ENCODE measurements at places on chromosomes 5 and 9.

- no peak for DNase-seq
These were observed at the start of gene PCDHA5 for GRCh38 chr5:140821375-140822280. TSS of gene PCDHA5 (plus strand) at chr5:140821613.

DNA sequence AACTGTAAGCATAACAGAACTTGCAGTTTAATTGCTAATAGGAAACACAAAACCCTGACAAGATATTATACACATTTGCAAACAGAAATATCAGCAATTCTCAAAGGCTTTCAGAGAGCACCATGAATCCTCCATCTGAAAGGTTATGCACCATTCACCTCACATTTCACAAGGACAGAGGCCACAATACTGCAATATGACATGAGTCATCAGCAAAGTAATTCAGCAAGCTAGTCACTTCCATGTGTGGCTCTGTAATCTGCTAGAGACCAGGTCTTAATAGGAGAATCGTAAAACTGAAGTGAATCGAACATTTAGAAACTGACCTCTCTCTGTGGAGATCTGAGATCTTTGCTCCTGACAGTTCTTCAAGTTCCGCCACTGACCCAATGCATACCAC lies 28.3 kb downstream of the IARS1 start:
- DNase-seq: no peak

DNA sequence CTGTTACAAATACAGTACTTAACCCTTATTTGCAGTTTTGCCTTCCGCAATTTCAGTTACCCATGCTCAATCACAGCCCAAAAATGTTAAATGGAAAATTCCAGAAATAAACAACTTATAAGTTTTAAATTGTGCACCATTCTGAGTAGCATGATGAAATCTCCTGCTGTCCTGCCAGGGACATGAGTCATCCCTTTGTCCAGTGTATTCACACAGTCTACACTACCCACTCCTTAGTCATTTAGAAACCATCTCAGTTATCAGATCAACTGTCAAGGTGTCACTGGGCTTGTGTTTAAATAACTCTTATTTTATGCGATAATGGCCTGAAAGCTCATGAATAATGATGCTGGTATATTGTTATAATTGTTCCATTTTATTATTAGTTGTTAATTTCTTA lies 95.8 kb downstream of the PLCXD3 start:
- DNase-seq: peak; percentile 83

GRCh38 chr9:73133022-73133651 lies 18.5 kb upstream of the ANXA1 start:
- DNase-seq: no peak

DNA sequence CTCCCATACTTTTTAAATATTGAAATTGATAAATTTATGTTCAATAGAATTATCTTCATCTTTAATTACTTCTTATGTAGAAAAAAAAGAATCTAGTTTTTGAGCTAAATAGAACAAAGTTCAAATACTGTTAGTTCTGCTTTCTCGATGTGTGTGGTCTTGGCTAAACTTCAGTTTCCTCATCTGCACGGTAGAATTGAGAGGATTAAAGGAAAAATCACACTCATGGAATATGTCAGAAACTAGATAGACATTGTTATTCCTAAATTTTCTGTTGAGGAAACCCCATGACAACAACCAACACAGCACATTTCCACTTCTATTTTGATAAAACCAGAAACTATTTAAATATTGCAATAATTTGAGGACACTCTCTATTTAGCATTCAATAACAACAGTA lies 100.3 kb downstream of the MUSK start:
- no peak for DNase-seq

GRCh38 chr5:16461026-16461425 lies 4.6 kb downstream of the ZNF622 start:
- no peak for DNase-seq

- peak; percentile 20 for DNase-seq
These were observed 180.8 kb downstream of the GOLPH3 start for GRCh38 chr5:31993165-31993961.

- no peak for DNase-seq
These were observed 358.0 kb downstream of the ENC1 start for GRCh38 chr5:74282490-74282889.

GRCh38 chr5:157366741-157367674 lies 93.0 kb upstream of the NIPAL4 start:
- peak; percentile 53 for DNase-seq

- no peak for DNase-seq
These were observed 20.4 kb downstream of the UHRF2 start for GRCh38 chr9:6433410-6433809.

- DNase-seq: no peak
These were observed 257.8 kb upstream of the TARS1 start for GRCh38 chr5:33182986-33183385.

DNA sequence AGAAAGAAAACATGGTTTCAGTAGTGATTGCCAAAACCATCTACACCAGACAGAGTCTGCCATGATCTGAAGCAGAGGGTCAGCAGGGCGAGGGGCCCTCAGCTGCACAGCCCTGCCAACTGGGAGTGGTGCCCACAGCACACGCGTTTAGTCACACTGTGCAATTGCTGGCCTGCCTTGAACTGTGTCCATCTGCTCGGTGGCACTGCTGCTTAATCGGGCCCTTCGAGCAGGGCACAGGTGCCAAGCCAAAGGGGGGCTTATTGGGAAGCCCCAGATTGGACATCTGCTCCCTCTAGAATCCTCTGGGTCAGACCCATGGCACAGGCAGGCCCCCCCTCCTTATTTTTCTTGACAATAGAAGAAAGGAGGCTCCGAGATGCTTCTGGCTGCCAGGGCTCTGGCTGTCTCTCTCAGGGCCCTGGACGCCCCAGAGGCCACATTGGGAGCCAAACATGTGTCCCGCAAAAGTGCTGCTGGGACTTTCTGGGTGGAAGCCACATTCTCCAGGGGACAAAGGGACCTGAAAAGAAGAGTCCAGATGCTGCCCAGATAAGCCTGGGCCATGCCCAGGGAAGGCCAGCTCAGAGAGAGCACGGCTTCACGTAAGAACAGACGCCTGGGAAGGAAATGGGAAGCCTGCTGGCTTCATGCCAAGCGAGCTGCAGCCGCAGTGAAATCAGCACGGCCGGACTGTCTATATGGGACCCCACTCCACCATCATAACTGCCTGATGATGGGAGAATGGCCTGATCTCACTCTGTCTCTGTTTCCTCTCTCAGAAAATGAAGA lies 349.2 kb downstream of the GADD45G start:
- no peak for DNase-seq
